SJSA1 (cell line): ENCODE measurements at places on chromosomes 3 and 15. TPM values are rescaled to one million over a fixed set of nuclear protein-coding genes. Genes with fewer than 3 reads are reported as not detected.
A peak's percentile ranks its signal among the peaks of the same experiment; 100 is the strongest.

DNA sequence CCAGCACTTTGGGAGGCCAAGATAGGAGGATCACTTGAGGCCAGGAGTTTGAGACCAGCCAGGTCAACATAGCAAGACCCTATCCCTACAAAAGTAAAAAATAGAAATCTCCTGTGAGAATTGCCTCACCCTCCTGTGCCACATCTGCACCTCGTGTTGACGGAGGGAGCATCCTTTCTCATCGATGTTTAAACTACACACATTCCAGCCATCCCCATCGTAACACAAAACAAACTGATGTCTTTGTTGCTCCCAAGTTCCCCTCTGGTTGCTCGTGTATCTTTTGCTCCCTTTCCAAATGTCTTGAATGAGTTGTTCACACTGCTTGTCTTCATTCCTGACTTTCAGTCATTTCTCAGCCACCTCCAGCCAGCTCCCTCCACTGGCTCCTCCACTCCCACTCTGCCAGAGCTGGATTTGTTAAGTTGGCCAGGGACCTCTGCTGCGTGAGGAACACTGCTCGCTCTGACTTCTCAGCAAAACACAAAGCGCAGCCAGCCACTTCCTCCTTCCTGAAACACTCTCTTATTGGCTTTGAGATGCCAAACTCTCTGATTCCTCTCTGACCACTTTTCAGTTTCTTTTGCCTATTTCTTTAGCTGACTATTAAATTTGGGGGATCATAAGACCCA is 53.6 kb upstream of the ATP13A3 start:
- DNase-seq = no peak
- no peaks in the 10 kb centered on the region for H3K27me3 ChIP-seq
- no peak overlapping the region for H3K27ac ChIP-seq
- no peak overlapping the region for H3K4me3 ChIP-seq
- peaks cover 10% of the 10 kb centered on the region for H3K4me1 ChIP-seq

DNA sequence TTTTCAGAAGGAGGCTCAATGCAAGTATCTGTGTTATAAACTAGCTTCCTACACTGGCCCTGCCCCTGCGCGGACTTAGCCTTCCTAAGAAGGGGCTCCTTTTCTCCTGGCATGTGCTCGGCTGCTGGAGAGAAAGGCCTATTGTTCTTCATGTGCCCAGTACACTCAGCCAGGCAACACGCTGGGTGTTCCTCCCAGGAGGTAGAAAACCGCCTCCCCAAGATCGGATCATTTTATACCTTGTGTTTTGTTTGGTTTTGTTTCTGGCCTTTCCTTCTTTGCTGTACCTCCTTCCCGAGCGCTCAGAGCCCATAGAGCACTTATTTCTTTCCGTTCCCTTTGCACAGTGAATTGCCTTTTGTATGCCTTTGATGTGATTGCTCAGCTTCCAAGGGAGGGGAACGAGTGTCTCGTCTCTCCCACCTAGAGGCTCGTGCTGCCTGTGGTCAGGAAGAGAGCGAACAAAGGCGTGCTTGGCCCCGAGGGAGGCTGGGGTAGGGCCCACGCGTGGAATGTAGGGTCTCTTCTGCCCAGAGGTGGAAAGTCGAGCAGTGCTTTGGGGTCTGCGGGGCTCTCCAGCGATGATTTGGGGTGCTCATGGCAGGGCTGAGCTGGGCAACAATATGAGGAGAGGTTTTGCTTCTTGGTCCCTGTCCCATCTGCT is 30.0 kb downstream of the CCNL1 start:
- H3K4me1 ChIP-seq = peaks cover 59% of the 10 kb centered on the region
- DNase-seq = peak; percentile 73
- H3K36me3 ChIP-seq = no peaks in the 10 kb centered on the region
- H3K27ac ChIP-seq = peak overlapping the region; percentile 87
- peak overlapping the region; percentile 2; the same call in 1 of the 2 replicates for H3K4me3 ChIP-seq
- H3K27me3 ChIP-seq = no peaks in the 10 kb centered on the region

NEK11 gene
- 6.3 and 18.0 TPM in 2 replicates for total RNA-seq

DNA sequence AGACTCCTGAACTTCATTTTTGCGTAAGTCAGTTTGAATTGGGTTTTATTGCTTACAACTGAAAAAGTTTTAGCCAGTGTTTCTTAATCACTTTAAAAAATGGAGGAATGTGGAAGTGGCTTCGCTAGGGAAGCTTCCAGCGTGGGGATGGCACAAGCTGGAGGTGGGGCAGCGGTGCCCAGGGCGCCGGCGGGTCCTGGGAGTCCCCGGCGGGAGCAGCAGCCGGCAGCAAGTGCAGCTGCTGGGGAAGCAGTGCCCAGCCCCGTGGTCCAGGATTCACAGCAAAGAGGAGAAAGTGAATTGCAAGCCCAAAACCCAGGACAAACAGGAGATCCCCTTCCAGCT is 301.8 kb upstream of the PROK2 start:
- H3K4me3 ChIP-seq = no peak overlapping the region
- no peaks in the 10 kb centered on the region for H3K4me1 ChIP-seq
- no peaks in the 10 kb centered on the region for H3K27me3 ChIP-seq
- DNase-seq = no peak
- H3K27ac ChIP-seq = no peak overlapping the region

GHSR gene
- not detected in 2 replicates for total RNA-seq

- H3K4me3 ChIP-seq = no peak overlapping the region
- no peaks in the 10 kb centered on the region for H3K27me3 ChIP-seq
- no peaks in the 10 kb centered on the region for H3K4me1 ChIP-seq
- no peak overlapping the region for H3K27ac ChIP-seq
- DNase-seq = no peak
These were observed 297.3 kb downstream of the GABRB3 start for GRCh38 chr15:26475554-26475953.

CPNE9 gene
- total RNA-seq = not detected in 2 replicates

- no peaks in the 10 kb centered on the region for H3K27me3 ChIP-seq
- H3K36me3 ChIP-seq = no peaks in the 10 kb centered on the region
- H3K4me3 ChIP-seq = no peak overlapping the region
These were observed 29.4 kb downstream of the ITGA11 start for GRCh38 chr15:68402432-68403160.

GRCh38 chr3:16809993-16810392 is 74.8 kb upstream of the PLCL2 start:
- DNase-seq = no peak
- H3K4me3 ChIP-seq = no peak overlapping the region
- no peaks in the 10 kb centered on the region for H3K36me3 ChIP-seq
- H3K27me3 ChIP-seq = no peaks in the 10 kb centered on the region
- no peaks in the 10 kb centered on the region for H3K4me1 ChIP-seq
- H3K27ac ChIP-seq = no peak overlapping the region

RTP1 gene
- total RNA-seq = not detected in 2 replicates

- no peak overlapping the region for H3K4me3 ChIP-seq
- no peak overlapping the region for H3K27ac ChIP-seq
- no peaks in the 10 kb centered on the region for H3K27me3 ChIP-seq
- peaks cover 60% of the 10 kb centered on the region for H3K4me1 ChIP-seq
- H3K36me3 ChIP-seq = no peaks in the 10 kb centered on the region
These were observed 63.9 kb downstream of the ST8SIA2 start for GRCh38 chr15:92457471-92458041.

DNA sequence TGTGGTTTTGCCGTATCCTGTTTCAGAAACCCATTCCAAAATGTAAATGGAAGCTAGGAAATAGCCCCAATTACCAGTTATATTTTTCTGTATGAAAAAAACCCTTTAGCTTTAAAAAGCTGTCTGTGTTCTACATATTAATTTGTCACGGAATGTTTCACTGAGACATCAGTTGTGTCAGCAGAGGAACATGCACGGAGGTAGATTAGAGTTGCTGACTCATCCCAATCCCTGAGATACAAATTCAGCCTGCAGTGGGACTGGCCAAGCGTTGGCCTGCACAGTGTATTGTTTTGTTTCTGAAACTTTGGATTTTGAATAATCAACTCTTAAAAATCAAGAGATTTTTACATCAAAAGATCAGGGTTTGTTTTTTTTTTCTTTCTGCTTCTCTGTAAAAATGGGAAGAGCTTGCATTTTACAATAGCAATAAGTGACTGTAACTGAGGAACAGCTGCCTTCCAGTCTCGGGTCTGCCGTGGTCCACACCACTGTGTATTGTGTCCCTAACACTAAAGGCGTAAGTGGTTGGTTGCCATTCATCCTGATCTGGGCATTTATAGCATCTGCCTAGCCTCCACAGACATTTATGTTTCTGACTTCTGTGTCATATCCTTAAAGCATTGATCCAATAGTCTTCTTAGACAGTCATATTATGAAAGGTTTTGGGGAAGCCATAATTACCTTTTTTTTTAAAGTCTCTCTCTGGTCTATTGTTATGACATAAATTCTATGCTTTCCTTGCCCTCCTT is 218.1 kb downstream of the ADAMTSL3 start:
- DNase-seq = no peak
- H3K4me3 ChIP-seq = no peak overlapping the region
- H3K27me3 ChIP-seq = no peaks in the 10 kb centered on the region

- peaks cover 57% of the 10 kb centered on the region for H3K4me1 ChIP-seq
- no peaks in the 10 kb centered on the region for H3K27me3 ChIP-seq
- no peak overlapping the region for H3K27ac ChIP-seq
- H3K4me3 ChIP-seq = no peak overlapping the region
These were observed 107.0 kb downstream of the RPLP1 start for GRCh38 chr15:69559440-69560190.

GRCh38 chr3:106332129-106332528 is 463.3 kb upstream of the CBLB start:
- no peak for DNase-seq
- H3K36me3 ChIP-seq = no peaks in the 10 kb centered on the region
- no peak overlapping the region for H3K4me3 ChIP-seq
- H3K4me1 ChIP-seq = peaks cover 8% of the 10 kb centered on the region
- no peaks in the 10 kb centered on the region for H3K27me3 ChIP-seq
- no peak overlapping the region for H3K27ac ChIP-seq

DNA sequence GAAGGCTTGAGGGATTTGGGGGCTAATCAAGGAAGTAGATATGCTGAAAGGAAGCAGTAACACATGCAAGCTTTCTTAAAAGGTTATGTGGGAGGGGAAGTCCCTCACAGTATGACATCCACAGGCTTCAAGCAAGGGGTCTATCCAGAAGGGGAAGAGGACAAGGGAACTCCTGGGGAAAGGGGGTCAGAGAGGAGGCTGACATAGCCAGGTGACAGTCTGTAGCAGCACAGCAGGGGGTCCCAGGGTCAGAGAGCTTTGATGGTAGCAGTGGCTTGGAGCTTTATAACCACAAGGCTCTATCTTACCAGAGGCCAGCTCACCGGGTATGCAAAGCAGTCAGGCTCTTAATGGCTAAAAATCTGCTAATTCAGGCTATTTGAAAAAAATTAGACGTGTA is 150.6 kb upstream of the NSMCE3 start:
- no peaks in the 10 kb centered on the region for H3K36me3 ChIP-seq
- H3K4me3 ChIP-seq = no peak overlapping the region
- H3K4me1 ChIP-seq = no peaks in the 10 kb centered on the region
- H3K27me3 ChIP-seq = no peaks in the 10 kb centered on the region
- H3K27ac ChIP-seq = no peak overlapping the region

FBXL22 gene
- 0.18 and 2.1 TPM in 2 replicates for total RNA-seq

DNA sequence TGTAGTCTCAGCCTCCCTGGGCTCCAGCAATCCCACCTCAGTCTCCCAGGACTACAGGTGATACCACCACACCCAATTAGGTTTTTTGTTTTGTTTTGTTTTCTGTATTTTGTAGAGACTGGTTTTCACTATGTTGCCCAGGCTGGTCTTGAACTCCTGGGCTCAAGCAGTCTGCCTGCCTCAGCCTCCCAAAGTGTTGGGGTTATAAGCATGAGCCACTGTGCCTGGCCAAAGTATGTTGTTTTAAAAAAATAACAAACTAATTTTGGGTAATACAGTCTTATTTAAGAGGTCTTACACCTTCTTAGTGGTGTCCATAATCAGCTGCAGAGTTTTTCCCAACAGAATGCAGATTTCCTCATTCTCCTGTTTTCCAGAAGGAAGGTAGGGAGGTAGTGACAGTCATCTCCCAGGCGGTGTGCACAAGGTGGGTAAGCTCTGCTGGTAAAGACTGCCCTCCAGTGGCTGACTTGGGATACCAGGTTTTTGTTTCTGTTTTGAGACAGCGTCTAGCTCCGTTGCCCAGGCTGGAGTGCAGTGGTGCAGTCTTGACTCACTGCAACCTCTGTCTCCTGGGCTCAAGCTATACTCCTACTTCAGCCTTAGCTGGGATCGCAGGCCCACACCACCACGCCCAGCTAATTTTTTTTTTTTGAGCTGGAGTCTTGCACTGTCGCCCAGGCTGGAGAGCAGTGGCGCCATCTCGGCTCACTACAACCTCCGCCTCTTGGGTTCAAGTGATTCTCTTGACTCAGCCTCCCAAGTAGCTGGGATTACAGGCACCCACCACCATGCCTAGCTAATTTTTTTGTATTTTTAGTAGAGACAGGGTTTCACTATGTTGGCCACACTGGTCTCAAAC is 58.4 kb downstream of the MAP6D1 start:
- peaks cover 13% of the 10 kb centered on the region for H3K4me1 ChIP-seq
- H3K4me3 ChIP-seq = no peak overlapping the region
- H3K27ac ChIP-seq = no peak overlapping the region
- peak; percentile 69 for DNase-seq
